ENCODE measurements at places on chromosomes 16 and 17.

DNA sequence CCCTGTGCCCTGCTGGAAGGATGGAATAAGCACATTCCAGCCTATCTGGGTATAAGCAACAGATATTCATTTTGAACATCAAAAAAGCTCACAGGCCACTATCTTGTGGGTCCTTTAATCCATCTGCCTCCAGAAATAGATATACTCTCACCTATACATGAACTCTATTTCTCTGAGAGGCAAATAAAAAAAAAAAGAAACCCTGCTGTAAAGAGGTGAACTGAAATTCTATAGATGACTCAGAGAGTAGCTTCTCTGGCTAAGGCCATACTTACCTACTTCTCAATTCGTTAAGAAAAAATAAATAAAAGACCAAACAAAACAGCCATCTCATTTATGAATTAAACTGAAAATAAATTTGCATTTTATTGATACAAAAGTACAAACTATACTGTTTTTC is 86.3 kb downstream of the DYNLRB2 start:
- DNase-seq: no peak

DNA sequence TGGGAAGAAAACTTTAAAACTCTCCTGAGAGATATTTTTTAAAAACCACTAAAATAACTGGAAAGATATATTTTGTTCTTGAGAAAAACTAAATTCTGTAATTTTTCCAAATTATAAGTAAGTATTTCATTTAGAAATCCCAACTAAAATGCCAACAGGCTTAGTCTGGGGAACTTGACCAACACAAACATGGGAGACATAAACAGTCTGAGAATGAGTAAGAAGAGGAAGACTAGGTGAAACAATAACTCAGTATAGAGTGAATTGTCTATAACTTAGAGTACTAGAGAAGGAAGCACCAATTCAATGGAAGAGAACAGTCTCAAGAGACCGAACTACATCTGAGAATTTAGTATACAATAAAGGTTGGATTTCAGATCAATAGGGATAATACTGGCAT is 2.9 kb downstream of the CMTM1 start:
- no peak for DNase-seq

DNA sequence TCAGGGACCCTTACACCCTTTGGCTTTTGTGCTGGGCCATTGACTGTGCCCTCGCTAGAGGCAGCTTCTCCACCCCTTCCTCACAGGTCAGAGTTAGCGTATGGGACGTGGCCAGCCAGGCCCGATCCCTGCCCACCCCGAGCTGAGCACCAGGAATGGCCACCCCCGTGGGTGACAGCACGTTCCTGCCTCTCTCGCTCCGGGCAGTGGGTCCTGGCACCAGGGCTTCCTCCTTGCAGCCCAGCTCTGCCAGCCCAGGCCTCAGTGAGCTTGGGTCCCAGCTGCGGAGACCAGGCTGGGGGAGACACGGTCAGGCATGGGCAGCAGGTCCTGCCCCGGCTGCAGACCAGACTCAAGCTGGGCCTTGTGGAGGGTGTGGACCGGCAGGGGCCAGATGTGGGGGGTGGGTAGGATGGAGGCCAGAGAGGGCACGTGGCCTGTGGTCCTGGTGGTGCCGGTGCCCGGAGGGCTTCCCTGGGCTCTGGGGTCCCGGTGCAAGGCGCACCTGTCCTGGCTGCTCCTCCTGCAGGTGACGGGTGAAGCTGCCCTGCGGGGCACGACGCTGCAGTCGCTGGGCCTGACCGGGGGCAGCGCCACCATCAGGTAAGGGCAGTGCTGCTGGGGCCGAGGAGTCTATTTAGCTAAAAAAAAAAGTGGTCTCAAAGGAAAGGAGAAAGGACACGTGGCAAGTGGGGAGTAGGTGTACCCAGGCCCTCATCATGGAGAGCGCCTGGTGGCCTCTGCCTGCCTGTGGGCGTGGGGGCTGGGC is 18.2 kb downstream of the ASPSCR1 start:
- DNase-seq: no peak

DNA sequence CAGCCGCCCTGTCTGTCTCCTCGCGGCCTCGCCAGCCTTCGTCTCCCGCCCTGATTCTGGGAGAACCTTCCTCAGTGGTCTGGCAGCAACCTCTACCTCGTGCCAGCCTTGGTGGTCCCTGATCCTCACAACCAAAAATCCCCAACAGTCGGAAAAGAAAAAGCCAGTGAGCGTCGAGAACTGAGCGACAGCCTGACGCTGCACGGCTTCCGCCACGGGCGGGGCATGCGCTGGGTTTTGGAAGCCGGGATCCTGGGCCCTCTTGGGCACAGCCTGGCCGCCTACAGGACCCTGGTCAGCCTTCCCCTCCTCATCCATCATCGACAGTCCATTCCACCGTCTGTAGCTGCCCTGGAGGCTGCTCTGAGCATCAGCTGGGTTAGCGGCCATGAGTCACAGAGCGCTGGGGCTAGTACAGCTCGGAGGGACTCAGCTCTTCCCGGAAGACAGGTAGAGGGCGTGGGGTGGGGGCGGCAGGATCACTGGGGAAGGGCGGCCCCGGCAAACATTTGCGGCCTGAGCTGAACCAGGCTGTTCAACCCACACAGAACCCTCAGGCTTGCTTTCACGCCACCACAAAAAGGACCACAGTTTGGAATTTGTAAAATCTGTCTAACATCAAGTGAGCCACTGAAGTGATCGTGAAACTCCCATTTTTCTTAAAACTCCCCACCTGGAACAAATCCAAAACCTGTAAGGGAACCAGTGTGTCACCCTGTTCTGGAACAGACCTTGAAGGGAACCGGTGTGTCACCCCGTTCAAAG is 55.4 kb upstream of the DOC2B start:
- DNase-seq: no peak

- no peak for DNase-seq
Observed at GRCh38 chr17:79073706-79074088, 927 bp upstream of the ENGASE start.

DNA sequence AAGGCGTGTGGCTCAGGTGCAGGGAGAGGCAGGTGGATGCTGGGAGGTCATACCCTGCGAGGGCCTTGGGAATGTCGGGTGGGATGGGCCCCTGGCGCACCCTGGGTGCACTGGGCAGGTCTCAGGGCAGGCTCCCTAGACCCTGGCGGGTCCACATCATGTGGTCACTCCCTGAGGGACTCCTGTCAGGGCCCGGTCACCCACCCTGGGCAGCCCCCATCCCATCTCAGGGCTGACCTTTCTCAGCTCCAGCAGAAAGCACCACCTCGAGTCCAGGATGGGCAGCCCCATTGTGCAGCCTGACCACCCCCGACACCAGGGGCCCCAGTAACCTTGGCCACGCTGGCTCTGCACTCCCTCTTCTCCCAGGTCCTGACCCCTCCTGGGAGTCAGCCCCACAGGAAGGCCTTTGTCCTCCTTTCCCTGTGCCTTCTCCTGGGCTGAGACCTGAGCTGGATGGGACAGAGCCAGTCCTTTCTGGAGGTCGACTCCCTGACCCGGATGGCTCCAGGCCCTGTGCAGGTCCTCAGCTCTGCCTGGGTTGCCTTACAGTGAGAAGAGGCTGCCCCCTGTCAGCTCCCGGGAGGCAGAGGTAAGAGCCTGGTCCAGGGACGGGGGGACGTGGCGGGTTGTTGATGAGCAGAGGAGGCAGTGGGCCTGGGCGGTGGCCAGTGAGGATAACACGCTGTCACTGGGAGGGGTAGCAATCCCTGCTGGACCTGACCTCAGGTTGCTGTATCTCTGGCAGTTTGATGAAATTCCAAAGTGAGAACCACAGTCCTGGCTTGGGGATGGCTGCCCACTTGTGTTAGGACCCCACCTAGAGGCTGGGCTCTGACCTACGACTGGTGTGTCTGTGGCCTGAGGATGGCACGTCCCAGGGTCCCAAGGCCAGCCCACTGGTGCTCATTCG is 77.9 kb downstream of the GOSR1 start:
- DNase-seq: no peak

DNA sequence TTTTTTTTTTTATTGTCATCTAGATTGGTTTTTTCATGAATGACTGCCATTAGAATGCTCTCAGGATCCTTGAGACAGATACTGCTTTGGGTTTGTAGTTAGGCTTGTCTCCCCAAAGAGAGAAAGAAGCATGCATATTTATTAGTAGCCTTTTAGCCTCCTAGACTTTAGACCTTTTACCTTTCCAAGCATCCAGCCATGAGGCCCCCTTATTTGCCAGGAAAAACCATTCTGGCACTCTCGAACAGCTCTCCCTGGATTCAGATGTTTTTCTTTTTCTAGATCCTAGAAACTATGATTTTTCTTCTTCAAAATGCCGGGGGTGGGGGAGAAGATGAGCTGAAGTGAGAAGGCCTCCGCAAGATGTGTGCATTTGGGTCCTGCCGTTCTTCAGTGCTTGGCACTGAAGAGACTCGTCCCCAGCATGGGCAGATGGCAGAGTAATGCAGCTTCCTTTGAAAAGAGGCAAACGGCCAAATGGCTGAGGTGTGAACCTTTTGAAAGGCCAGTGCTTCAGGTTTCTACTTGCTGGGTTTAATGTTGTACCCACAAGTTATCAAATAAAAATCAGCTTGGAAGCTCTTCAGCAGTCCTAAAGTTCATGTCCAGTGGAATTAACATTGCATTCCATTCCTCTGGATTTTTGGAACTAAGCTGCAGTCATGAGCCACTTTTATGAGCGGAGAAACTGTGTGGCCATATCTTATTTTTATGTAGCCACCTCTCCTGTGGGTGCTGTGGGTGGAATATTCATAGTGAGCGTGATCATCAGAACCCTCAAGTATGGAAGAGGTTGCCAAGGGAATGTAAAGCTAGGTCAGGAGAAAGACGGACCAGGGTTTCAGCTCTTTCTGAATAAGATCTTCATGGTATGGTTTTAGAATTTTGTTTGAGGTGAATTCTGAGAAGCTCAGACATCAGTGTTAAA is 7.2 kb downstream of the SOCS7 start:
- no peak for DNase-seq

- peak; percentile 62 for DNase-seq
Observed at GRCh38 chr16:81632392-81633146, 146.5 kb upstream of the PLCG2 start.

- DNase-seq: no peak
Observed at GRCh38 chr17:56184650-56185049, 31.4 kb downstream of the ANKFN1 start.

DNA sequence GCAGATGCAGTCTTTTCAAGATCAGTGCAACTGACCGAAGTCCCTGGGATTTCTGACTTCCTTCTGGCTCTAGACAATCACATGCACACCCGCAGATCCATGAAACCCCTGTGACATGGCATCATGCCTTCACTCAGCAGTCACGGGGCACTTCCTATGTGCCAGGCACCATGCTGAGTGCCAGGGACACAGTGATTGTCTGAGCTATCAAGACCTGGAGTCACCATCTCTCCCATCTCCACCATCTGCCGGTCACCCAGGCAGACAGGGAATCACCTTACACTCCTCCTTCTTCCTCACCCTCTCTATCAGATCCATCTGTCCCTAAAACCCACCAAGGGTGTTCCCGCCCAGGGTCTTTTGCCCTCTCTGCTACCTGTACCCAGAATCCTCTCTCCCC is 5.3 kb downstream of the BEAN1 start:
- DNase-seq: no peak

Measured in stimulated activated CD4-positive, alpha-beta T cell treated with anti-CD3 and anti-CD28 coated beads, TNF-alpha, amount 100 ng/mL, for 1 hour (primary cell).